ENCODE measurements at places on chromosomes 4 and X. TPM values are rescaled to one million over a fixed set of nuclear protein-coding genes. Genes with fewer than 3 reads are reported as not detected.

GRCh38 chr4:7430368-7430964 lies 4.3 kb downstream of the PSAPL1 start:
- no peak for DNase-seq

DNA sequence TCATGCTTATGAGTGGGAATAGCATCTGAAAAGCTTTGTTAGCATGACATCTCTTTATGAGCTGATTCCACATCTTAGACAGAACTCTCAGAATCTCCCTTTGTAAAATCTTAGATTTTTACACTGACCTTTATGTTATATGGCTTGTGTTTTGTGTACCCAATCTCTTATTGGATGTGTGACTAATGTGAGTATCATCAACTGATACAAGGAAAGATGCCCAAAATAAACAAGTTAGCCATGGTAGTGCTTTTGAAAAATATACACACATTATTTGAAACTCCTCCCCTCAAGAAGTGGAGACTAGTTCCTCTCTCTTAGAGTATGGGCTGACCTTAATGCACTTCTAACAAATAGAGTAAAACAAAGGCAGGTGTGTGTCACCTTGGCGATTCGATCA lies 160.1 kb upstream of the NRK start:
- DNase-seq: no peak

- no peak for DNase-seq
Measured at GRCh38 chr4:64305565-64306254, 103.5 kb downstream of the TECRL start.

- DNase-seq: no peak
Measured at GRCh38 chrX:135509885-135510284, 10.6 kb upstream of the INTS6L start.

CT45A3 gene
- not detected for total RNA-seq

CTAG2 gene
- total RNA-seq: not detected

ATP2B3 gene
- total RNA-seq: not detected

ANOS1 gene
- total RNA-seq: 0.63 TPM

RAB33A gene
- total RNA-seq: 0.25 TPM

RBM47 gene
- 0.13 TPM for total RNA-seq
